ENCODE measurements at places on chromosomes 4 and X.

- no peak for DNase-seq
These were observed 175.9 kb upstream of the LCORL start for GRCh38 chr4:18197467-18197866.

GRCh38 chrX:82218361-82218760 lies 1016.5 kb downstream of the SH3BGRL start:
- DNase-seq = no peak

- peak; percentile 62 for DNase-seq
These were observed 23.6 kb upstream of the YTHDC1 start for GRCh38 chr4:68373513-68373912.

DNA sequence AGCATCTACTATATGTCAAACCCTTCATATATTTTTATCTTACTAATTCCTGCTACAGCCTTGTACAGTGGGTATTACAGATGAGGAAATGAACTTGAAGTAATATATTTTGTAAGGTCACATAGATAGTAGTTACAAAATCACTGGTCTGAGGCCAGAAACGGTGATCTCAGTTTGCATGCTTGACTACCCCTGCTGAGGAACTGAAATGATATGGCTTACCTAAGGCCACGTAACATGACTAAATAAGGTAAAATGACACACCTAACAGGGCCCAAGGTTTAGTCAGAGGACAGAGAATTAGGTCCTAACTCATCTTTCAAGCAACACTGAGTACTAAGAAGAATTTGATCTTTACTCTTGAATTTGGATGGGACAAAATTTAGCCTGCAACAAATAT lies 1.5 kb upstream of the COMMD8 start:
- no peak for DNase-seq

DNA sequence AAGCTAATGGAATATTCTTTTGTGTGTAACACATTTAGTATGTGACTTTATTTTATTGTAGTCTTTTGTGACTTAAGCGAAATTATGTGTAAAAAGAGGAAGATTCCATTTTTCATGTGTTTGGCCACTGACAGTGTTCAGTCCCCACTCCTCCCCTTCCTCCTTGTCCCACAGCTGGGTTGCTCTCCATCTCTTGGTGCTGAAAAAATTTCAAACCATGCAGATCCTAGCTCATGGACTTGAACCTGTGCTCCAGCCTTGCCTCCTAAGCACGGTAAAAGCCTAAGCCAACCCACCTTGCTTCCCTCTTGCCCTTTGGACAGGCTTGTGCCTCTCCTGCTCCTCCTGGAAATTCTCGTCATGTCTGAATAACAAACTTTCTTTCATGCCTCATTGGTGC lies 2008.5 kb upstream of the TENM3 start:
- no peak for DNase-seq

GRCh38 chrX:70016513-70016912 lies 33.2 kb downstream of the AWAT2 start:
- no peak for DNase-seq

DNA sequence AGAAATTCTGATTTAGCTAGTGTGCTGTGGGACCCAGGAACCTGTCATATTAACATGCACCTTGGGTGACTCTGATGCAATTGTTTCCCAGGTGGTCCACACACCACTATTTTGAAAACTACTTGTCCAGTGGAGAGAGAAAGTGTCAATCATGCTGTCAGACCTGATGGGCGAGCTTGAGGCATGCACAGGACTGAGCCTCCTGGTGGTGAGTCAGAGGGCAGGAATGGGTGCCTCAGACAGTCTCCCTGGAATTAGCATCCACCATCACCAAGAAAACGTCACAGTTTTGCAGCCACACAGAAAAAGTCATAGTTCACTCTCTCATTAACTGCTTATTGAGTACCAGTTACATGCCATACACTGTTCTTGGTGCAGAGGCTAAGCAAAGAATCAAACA lies 181.8 kb upstream of the MAOA start:
- DNase-seq = no peak

DNA sequence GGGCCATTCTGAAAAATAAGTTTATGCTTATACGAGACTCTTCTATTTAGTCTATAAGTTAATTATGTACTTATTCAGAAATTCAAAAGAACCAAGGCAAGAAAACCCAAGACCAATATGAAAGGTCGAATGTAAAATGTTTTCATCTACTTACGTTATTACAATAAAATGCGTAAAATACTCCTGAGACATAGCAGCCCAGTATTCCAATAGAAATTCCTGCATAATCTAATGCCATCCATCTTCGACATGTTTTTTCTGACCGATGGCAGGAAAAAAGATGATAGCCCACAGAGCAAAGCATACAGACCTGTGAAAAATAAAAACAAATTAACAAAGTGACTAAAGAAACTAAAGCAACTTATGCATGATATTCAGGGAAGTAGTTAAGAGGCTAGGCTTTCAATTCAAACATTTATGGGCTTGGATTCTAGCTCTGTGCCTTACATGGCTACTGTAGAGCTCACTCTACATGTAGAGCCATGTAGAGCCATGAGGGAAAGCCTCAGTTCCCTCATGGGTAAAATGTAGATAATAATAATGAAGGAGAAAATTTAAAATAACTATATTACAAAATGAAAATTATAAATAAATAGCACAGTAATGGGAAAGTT lies 9.1 kb downstream of the PAQR3 start:
- DNase-seq = no peak

GRCh38 chr4:1770245-1770644 lies 22.8 kb upstream of the FGFR3 start:
- no peak for DNase-seq
